ENCODE measurements at places on chromosomes 11 and 22.

DNA sequence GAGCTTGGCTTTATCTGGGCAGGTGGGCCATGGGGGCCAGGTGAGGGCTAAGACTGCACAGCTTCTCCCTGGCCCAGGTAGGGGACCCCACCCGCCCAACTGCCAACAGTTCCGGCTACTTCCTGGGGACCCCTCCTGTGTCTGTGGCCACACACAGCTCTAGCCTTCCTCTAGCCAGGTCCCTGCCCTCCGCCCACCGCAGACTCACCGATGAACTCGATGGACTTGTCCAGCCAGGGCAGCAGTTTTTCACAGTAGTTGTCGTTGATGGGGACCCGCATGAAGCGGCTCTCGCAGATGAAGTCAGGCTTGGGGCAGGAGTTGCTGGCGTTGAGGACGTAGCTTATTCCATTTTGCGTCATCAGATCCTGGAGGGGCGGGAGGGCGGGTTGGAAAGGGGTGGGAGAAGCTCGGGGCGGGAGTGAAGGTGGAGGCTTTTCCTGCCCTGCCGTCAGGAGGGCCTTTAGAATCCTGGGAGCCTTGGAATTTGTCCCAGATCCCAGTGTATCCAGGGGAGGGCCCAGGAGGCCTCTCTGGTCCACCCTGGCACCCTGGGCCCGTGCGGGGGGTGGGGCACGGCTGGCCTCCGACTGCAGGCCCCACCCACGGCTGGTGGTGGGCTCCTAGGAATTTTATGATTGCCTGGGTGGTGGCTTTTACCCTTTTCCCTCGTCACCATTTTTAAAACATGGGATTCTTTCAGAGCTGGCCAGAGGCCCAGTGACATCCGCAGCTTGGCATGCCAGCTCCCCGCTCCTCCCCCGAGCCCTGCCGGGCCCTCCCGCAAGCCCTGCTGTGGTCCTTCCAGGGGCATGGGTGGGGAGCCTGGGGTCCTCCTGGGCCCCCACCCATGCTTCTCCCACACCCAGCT, 13.9 kb downstream of the DUSP8 start:
- no peak for DNase-seq

DNA sequence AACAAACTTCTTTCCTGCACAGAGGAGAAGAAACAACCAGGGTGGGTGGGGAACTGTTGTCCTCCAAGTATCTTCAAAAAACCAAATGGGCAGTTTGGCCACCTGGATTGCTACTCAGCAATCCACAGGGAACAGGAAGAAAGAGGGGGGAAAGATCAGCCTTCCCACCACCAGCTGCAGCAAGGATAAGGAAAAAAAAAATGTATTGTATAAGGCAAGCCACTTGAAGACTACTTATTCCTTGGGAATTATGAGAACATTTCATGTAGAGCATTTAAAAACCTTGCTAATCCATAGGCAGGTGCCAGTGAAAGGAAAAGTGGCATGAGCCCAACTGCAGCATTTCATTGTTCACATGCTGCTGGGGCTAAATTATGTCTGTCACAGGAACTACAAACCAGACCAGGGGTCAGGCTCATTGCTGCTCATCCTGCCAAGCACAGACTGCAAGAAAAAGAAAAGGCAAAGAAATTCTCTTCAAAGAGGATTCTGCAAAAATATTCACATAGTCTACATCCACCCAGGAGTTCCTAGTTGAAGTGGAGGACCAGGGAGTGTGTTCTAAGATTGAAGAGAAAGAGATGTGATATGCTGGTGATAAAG, 2.2 kb downstream of the RAB30 start:
- no peak for DNase-seq

- no peak for DNase-seq
Measured at GRCh38 chr11:74380746-74381439, 17.3 kb downstream of the PGM2L1 start.

DNA sequence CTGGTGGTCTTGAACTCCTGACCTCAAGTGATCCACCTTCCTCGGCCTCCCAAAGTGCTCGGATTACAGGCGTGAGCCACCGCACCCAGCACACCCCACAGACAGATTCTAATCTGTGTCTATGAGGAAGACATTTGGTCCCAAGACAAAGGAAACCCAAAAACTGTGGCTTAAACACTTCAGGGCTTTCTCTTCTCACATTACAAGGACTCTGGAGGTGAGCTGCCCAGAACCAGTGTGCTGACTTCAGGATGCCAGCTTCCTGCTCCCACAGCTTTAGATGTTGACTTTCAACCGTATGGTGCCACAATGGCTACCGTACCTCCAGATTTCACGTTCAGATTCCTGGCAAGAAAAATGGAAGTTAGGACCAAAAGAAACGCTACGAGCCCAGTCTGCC, 32.2 kb upstream of the SYT7 start:
- DNase-seq = no peak

- DNase-seq = no peak
Measured at GRCh38 chr11:109972939-109973338, 120.3 kb upstream of the ZC3H12C start.

All from thoracic aorta (tissue), 2 donors.